ENCODE measurements at places on chromosomes 2 and 18.

GRCh38 chr2:44706681-44707553 is 234.6 kb upstream of the SIX3 start:
- no peak for DNase-seq

- no peak for DNase-seq
Observed at GRCh38 chr2:12442476-12442847, 274.3 kb upstream of the TRIB2 start.

- no peak for DNase-seq
Observed at GRCh38 chr2:25358836-25359235, 17.1 kb upstream of the DNMT3A start.

DNA sequence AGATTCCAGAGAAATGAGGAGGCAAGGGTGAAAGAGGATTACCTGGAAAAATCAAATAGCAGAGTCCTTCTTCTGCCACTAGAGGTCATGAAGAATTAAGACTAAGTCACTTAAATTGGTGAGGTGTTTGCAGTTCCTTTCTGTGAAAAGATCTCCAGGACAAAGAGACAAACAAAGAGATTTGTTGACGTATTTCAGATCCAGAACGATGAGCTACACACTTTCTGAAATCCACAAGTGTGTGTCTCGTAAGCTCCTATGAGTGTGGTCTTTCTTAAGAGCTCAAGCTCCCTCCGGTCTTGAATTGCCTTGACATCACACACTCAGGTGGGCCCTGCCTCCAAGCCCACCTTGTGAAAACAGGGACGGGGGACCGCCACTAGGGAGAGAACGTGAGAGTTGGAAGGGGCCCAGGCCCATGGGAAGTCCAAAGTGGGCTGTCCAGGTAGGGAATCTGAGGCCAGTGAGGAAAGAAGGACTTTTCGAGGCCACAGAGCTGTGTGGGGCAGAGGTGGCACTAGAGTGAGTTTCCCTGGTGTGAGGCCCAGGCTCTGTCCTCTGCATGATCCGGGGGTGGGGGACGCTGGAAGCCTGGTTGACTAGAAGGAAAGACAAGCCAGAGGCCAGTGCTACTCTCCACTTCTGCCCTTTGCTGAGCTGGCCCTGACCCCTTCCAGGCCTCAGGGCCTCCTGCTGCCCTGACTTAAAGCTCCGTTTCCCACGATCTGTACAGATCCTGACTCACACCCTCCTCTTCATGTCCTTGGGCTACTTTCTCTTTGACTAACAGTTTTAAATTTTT is 168.1 kb upstream of the NCK2 start:
- DNase-seq, result no peak

GRCh38 chr2:7841751-7842150 is 840.1 kb upstream of the ID2 start:
- DNase-seq, result no peak

DNA sequence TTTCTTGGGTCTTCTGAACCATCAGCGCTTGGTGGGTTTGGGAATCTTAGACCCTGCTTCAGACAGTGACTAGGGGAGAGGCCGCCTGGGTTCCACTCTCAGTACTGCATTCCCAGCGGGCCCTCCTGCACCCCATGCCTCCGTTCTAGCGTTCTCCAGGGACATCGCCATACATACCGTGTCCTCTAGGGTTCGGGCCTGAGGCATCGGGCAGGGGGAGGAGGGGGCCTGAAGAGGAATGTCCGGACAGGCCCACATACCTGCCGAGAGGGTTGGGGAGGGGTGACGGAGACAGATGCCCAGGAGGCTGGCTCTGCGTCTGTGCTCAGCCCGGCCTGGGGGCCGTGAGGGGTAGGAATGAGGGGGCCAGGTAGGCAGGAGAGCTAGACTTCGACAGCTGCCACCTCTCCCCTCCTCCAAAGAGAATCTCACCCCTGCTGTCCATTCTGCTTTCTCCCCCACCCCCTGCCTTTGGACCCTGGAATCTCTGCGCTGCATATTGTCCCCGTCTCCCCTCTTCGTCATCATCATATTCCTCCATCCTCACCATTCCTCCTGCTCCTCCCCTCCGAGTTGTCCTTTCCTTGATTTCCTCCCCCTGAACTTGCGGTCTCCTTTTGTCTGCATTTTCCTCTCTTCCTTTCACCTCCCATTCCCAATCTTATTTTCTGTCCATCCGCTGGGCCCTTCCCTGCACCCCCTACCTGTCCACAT is 7.8 kb upstream of the WNT10A start:
- no peak for DNase-seq

DNA sequence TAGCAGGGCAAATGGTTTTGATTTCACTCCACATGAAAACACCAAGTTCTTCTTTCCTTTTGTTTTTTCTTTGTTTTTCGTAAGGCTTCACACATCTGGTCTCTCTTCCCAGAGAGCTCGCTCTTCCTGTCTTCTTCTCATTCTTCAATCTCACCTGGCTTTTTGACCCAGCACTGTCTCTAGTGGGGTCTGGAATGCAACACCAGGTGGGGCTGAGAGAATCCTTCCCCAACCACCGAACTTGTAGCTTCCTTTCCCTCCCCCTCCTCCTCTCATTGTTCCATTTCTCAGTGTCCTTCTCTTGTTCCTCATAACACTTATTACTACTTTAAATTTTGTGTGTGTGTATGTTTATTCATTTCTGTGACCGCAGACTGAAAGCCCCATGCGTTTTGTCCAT is 13.5 kb upstream of the PIEZO2 start:
- DNase-seq, result no peak

DNA sequence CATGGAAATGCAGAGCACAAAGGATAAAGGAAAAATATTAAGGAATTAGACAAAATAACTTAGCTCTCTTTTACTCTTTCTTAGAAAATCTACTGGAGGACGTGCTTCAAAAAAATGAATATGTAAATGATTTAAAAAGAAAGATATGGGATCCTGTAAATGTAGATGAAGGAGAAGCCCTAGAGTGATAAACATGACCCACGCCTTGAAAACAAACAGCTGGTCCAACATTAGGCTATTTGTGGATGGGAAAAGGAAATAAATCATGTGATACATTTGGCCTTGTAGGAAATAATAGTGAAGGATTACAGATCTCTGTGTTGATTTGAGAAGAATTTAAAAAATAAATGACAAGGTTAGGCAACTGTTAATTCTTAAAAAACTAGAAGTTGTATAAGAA is 492.1 kb upstream of the SLC39A10 start:
- no peak for DNase-seq

- DNase-seq, result no peak
Observed at GRCh38 chr18:26875040-26875654, 9.6 kb upstream of the AQP4 start.

- DNase-seq, result no peak
Observed at GRCh38 chr18:57581301-57581934, 5.1 kb downstream of the FECH start.

DNA sequence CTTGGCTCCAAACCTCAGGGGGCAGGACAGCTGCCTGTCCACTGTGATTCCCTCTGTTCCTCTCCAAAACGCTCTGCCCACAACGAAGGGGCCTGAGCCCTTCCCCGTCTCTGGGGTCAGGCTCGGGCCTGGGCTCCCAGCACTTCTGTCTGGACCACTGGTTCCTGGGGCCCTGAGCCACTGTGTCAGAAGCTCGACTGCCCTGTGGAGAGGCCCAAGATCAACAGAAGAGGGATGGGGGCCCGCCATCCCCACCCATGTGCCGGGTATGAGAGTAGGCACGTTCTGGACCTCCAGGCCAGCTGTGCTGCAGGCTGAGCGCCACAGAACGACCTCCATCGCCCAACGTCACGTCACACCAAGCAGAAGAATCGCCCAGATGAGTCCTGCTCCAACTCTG is 119.9 kb upstream of the HS6ST1 start:
- DNase-seq, result no peak

- no peak for DNase-seq
Observed at GRCh38 chr2:239306274-239307220, 94.3 kb downstream of the HDAC4 start.

GRCh38 chr18:44758861-44759631 is 78.4 kb downstream of the SETBP1 start:
- DNase-seq, result no peak

- DNase-seq, result no peak
Observed at GRCh38 chr2:158810731-158811460, 15.8 kb downstream of the DAPL1 start.

- DNase-seq, result no peak
Observed at GRCh38 chr2:59232394-59233165, 991.5 kb upstream of the FANCL start.

GRCh38 chr2:40200366-40200915 is 251.4 kb downstream of the SLC8A1 start:
- DNase-seq, result no peak

DNA sequence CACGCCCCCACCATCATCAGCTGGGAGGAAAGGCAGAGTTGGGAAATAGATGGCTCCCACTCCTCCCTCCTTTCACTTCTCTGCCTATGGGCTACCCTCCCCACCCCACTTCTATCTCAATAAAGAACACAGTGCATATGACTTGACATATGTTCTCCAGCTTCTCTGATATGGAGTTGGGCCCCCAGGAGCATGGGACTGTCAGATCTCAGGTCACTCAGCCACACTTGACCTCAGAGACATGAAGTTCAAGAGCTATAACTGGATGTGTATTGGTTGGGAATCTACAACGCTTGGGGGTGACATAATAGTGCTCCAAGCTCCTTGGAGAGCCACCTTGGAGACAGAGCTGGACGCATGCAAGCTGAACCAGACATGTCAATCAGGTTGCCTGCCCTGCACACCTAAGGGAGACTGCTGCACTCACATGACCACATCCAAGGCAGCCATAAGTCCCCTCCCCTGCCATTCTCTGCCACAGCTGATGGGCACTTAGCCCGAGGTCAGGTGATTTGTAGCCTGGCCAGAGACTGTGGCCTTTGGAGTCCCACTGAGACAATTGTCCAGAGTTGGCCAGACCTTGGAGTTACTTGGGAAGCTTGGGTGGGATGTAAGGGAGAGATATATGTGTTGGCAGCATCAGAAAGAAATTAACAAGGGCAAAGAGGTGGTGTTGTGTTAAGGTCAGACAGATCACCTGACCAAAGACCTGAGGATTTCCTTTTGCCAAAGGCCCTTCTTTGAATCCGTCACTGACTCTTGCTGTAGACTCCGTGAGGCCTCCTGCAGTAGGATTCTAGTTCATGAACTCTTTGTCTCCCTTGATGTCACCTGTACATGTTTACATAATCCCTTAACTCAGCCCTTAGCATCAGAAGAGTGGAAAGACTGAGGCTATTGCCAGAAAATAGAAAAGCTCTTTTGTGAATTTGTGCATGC is 3.7 kb downstream of the INHA start:
- no peak for DNase-seq

GRCh38 chr2:204268458-204268857 is 276.8 kb upstream of the PARD3B start:
- DNase-seq, result no peak

GRCh38 chr2:126775300-126775985 is 119.5 kb downstream of the GYPC start:
- DNase-seq, result no peak

- DNase-seq, result no peak
Observed at GRCh38 chr2:120429586-120430500, 83.9 kb downstream of the INHBB start.
